ENCODE measurements at places on chromosomes 3 and 15. TPM values are rescaled to one million over a fixed set of nuclear protein-coding genes. Genes with fewer than 3 reads are reported as not detected.

Gene PRRT3
- 1.3 TPM for total RNA-seq

Gene ZNF106
- 97.6 TPM for total RNA-seq

Gene TMEM212
- not detected for total RNA-seq

Gene CIB2
- 3.6 TPM for total RNA-seq

Gene ILDR1
- not detected for total RNA-seq

Gene EPHA3
- 1.9 TPM for total RNA-seq

Gene ZNF501
- total RNA-seq = 7.1 TPM

Gene CLDN18
- total RNA-seq = 0.12 TPM

Gene ECE2
- not detected for total RNA-seq

Gene RAB6B
- 0.22 TPM for total RNA-seq

Gene SLC24A1
- 3.7 TPM for total RNA-seq

Gene PIERCE2
- 1.6 TPM for total RNA-seq

Gene TMEM43
- 111 TPM for total RNA-seq

Gene SLC22A13
- total RNA-seq = 0.22 TPM

Gene FGF7
- total RNA-seq = 264 TPM

Gene NR2E3
- 0.25 TPM for total RNA-seq

Gene STRA6
- 4.5 TPM for total RNA-seq

Gene DNASE1L3
- total RNA-seq = not detected

Gene DPH3
- total RNA-seq = 19.0 TPM

Gene LIPH
- not detected for total RNA-seq

Gene MYH15
- total RNA-seq = 0.62 TPM

Gene ACTRT3
- total RNA-seq = 3.7 TPM

Gene SNUPN
- 37.4 TPM for total RNA-seq

Gene CP
- total RNA-seq = not detected

Gene B2M
- total RNA-seq = 2,006 TPM

Gene MITF
- total RNA-seq = 23.7 TPM

Gene SCN5A
- 0.75 TPM for total RNA-seq

Gene SPATA12
- 0.11 TPM for total RNA-seq

Gene GRK7
- total RNA-seq = under 0.01 TPM

Gene GOLGA6L10
- 0.11 TPM for total RNA-seq

Gene DUSP7
- 8.6 TPM for total RNA-seq

Gene CELF6
- total RNA-seq = 0.37 TPM

Gene MESP2
- total RNA-seq = 0.75 TPM

Gene MYEF2
- total RNA-seq = 16.6 TPM

Gene SST
- not detected for total RNA-seq

Gene DPPA2
- not detected for total RNA-seq

Gene MAP3K13
- 18.4 TPM for total RNA-seq

Gene ACKR4
- 1.5 TPM for total RNA-seq

Gene TM4SF4
- not detected for total RNA-seq

Gene PLXNB1
- 30.0 TPM for total RNA-seq

Gene METTL6
- total RNA-seq = 30.1 TPM

Gene CHDH
- total RNA-seq = 0.44 TPM

Gene LIPC
- total RNA-seq = 0.37 TPM

Gene RBM6
- 62.8 TPM for total RNA-seq

Gene PLCB2
- total RNA-seq = 0.66 TPM

Gene SGO1
- total RNA-seq = 16.2 TPM

Gene ANKDD1A
- 3.1 TPM for total RNA-seq

Gene ARPIN
- 12.2 TPM for total RNA-seq

Gene CAPN3
- total RNA-seq = 0.44 TPM

Gene TMC3
- total RNA-seq = not detected

Gene SHC4
- total RNA-seq = 1.7 TPM

Gene CYP11A1
- total RNA-seq = 0.11 TPM

Gene CYP1A2
- not detected for total RNA-seq
